ENCODE measurements at places on chromosomes 4 and X. TPM values are rescaled to one million over a fixed set of nuclear protein-coding genes. Genes with fewer than 3 reads are reported as not detected.

- peak; percentile 22 for DNase-seq
Measured at GRCh38 chrX:8743126-8743732, 11.3 kb upstream of the ANOS1 start.

- DNase-seq, result no peak
Measured at GRCh38 chr4:168540503-168541265, 43.8 kb downstream of the PALLD start.

DNA sequence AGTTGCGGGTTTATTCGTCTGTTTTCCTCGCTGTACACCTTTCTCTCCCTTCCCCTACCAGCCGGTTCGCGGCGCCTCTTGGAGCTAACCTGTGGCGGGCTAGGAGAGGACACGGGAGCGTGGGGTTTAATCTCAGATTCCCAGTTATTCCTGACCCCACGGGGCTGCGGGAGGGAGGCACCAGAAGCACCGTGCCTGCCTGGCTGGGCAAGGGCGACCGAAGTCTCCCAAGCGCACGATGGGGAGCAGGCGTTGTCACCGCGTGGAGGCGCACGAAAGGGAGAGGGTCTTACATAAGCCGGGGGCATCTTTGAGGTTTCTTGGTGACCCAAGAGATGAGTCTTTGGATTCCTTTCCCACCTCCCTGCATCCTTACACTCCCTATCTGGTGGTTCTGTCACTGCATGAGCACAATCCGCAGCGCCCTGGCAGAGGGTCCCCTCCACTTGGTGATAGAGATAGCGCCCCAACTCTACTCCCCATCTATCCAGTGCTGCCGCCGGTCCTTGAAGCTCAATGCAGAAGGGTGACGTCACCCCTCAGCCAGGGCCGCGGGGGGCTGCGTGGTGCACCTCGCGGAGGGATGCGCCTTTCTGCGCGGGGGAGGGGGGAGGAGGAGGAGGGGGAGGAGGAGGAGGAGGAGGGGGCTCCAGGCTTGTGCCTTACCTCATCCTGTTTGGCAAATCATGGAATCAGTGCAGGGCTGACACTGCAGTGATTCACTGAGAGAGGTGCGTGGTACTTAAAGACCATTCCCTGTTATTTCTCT, 793 bp downstream of the TSPAN7 start:
- DNase-seq, result peak; percentile 71

Gene ERAS
- 0.41 TPM for total RNA-seq

Gene FAM120C
- total RNA-seq, result 10.9 TPM

- no peak for DNase-seq
Measured at GRCh38 chrX:13373431-13374187, 53.8 kb upstream of the ATXN3L start.

- no peak for DNase-seq
Measured at GRCh38 chr4:53925050-53925605, 139.3 kb downstream of the CHIC2 start.

Gene TCP11X2
- total RNA-seq, result not detected

Gene XPNPEP2
- 3.5 TPM for total RNA-seq

GRCh38 chr4:111266937-111267336, 644.1 kb upstream of the PITX2 start:
- DNase-seq, result no peak

Gene CNGA1
- total RNA-seq, result 4.1 TPM

- DNase-seq, result no peak
Measured at GRCh38 chrX:106862972-106863688, 40.0 kb downstream of the RIPPLY1 start.

- no peak for DNase-seq
Measured at GRCh38 chrX:140586951-140587350, 82.1 kb upstream of the SOX3 start.

GRCh38 chrX:13082206-13083065, 38.0 kb upstream of the FAM9C start:
- no peak for DNase-seq

Gene FUNDC1
- total RNA-seq, result 11.7 TPM

Gene GYPA
- not detected for total RNA-seq

GRCh38 chr4:100681289-100681688, 163.5 kb upstream of the EMCN start:
- no peak for DNase-seq

GRCh38 chr4:25756503-25756902, 100.9 kb downstream of the SLC34A2 start:
- no peak for DNase-seq
